Cerebellar nuclear complex (tissue), 1 donor: ENCODE measurements at places on chromosomes 4 and X.

DNA sequence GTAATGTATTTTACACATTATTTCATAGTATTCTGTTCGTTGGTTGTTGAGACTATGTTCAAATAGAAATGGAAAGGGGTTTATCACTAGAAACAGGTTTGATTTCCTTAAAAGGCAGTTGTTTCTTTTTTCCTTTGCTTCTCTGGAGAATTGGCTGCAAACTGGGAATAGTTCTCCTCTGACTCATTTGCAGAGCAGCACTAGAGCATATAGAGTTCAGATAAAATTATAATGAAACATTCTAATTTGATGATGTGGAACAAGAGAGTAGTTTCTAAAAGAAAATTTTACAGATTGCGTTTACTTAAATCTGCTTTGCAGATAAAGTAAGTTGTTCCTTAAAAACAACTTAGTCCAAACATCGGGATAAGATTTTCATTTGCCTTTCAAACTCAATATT, 29.7 kb downstream of the SYNPO2 start:
- no peak for DNase-seq

DNA sequence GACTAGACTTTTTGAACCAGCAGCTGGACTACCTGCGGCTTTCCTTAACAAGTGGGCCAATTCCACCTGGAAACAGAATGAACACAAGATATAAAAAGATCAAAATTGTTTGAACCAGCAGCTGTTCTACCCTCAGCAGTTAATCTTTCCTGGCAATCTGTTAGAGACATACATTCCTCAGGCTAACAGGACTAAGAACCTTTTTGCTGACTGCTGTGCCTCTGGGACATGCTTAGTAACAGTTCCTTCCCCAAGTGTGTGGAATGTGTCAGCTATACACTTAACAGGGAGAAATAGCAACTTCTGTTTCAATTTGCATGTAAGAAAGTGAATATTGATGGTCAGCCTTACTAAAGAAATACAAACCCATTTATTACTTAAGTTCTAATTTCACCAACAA, 554.4 kb downstream of the ARAP2 start:
- DNase-seq: no peak

DNA sequence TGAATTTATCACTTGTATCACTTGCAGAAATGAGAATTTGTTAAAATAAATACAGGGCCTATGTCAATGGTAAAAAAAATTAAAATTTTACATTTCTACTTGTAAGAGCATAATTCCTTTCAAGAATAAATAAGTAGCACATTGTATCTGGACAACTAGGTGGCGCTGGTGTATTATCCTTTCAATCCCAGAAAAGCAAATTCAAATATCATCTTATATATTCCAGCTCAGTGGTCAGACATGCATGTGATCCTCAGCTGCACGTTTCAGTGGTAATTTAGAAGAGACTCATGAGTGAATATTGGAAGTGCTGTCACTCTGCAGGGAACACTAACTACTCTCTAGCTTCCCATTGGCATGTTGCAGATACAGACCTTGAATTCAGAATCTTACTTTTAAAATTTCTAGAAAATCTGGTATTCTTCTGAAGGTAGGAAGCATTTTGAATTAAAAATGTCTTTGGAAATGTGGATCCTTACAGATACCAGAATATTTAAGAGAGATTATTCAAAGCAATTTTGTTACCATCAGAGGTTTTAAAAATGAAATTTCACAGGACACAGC, 1414.7 kb upstream of the TENM3 start:
- no peak for DNase-seq

GRCh38 chrX:151552743-151553142, 10.7 kb upstream of the PASD1 start:
- no peak for DNase-seq

- DNase-seq: no peak
These were observed 127.3 kb upstream of the AMOT start for GRCh38 chrX:112967903-112968302.

DNA sequence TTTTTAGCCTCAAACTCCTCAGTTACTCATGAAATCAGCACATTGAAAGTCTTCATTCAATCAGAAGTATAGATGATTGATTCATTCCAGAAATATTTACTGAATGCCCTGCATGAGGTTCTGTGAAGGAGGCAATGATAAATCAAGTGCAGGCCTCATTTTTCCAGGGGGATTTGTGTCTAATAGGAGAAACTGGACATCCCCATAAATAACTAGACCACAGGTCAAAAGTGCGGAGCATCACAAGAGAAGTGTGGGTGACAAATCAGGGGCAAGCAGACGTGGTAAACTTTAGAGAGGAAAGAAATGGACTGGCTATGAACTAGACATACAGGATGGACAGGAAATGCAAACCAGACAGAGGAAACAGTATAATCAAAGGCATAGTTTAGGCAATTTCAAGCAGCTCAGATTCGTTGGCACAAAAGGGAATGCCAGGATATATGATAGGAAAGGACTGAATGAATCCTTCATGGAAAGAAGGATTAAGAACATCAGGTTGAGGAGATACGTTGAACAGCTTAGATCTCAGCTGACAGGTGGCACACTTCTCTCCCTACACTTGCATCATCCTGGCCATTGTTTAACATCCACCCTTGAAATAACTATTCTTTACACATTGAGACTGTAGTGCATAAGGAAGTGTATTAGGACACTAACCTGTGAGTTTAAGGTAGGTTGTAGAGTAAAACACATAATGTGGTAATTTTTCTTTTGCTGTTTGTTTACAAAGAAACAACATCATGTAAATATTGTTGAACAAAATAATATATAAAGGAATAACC, 69.6 kb upstream of the RASGEF1B start:
- no peak for DNase-seq

DNA sequence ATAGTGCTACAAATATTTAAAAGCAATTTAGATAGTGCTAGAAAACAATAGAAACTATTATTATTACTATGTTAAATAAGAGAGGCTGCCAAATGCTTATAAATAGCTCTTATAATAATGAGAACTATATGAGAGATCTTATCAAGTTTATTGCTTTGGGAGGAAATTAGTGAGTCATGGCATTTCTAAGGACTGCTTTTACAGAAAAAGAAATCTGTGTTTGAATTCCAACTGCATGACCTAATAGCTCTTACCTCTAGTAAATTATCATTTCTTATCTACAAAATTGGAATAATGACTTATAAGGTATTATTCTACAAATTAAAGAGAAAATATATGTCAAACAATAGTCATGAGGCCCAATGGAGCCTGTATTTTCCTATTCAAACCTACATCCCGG, 177.2 kb downstream of the GABRG1 start:
- DNase-seq: no peak

GRCh38 chr4:184668511-184669114, 19.1 kb downstream of the PRIMPOL start:
- DNase-seq: no peak

- DNase-seq: no peak
These were observed 1.3 kb downstream of the TMEM165 start for GRCh38 chr4:55397126-55397436.

GRCh38 chrX:114363346-114363745, 220.5 kb upstream of the HTR2C start:
- DNase-seq: no peak

DNA sequence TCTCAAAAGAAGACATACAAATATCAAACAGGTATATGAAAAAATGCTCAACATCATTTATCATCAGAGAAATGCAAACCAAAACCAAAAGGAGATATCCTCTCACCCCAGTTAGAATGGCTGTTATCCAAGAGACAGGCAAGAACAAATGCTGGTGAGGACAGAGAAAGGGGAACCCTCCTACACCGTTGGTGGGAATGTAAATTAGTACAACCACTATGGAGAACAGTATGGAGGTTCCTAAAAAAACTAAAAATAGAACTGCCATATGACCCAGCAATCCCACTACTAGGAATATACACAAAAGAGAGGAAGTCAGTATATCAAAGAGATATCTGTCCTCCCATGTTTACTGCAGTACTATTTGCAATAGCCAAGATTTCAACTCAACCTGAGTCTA, 83.5 kb downstream of the CDS1 start:
- DNase-seq: no peak

DNA sequence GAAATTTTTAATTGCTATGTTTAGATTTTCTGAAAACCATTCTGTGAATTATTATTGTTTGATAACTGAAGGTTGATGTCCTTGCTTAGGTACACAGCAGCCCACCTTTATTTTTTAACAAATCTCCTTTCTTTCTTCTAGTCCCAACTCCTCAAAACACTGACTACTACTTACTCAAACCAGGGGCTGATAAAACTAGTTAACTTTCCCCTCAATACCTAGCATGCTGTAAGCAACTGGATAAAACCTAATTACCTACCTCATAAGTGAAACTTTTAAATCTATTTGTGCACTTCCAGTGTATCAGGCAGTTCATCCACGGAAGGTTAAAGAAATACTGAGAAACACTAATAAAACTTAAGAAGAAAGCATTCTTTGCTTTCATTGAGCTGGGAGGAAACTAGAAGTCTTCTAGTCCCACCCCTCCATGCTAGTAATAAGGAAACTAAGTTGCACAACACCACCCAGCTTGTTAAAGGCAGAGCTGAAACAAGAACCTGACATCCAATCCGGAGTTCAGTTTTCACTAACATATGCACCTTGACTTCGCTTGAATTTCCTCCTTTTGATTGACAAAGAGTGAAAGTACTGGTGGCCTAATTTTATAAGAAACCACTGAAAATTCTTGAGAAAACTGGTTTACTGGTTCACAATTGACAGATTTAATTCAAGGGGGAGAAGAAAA, 180.2 kb upstream of the TET2 start:
- DNase-seq: no peak

- no peak for DNase-seq
These were observed 74.0 kb downstream of the GALNT7 start for GRCh38 chr4:173242466-173243250.

- DNase-seq: no peak
These were observed 182.6 kb downstream of the GABRB1 start for GRCh38 chr4:47213971-47214370.

DNA sequence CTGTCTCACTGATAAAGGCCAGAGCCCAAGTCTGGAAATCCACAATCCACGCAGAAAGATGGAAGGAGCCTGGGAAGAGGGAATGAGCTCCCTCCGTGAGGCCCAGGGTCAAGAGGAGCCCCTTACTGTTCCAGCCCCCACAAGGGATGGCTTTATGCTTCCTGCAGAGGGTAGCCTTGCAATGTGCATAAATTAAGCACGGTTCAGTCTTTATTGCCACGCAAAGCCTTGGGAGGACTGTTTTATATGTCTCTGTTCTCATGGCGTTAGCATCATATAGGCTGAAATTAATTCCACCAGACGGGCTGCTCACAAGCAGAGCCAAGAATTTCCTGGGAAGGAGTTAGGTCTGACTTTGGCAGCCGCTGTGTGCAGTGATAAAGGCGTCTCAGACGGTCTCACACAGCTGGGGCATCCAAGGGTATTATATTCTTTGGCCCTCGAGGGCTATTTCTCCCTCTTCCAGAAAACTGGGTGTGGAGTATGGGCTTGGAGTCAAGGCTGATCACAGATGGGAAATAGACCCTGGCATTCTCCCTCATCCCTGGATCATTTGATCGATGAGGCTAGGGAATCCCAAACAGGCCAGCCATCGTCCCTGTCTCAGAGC, 38.5 kb downstream of the CYTL1 start:
- no peak for DNase-seq

- DNase-seq: no peak
These were observed 831.0 kb downstream of the C4orf33 start for GRCh38 chr4:129926936-129927335.

DNA sequence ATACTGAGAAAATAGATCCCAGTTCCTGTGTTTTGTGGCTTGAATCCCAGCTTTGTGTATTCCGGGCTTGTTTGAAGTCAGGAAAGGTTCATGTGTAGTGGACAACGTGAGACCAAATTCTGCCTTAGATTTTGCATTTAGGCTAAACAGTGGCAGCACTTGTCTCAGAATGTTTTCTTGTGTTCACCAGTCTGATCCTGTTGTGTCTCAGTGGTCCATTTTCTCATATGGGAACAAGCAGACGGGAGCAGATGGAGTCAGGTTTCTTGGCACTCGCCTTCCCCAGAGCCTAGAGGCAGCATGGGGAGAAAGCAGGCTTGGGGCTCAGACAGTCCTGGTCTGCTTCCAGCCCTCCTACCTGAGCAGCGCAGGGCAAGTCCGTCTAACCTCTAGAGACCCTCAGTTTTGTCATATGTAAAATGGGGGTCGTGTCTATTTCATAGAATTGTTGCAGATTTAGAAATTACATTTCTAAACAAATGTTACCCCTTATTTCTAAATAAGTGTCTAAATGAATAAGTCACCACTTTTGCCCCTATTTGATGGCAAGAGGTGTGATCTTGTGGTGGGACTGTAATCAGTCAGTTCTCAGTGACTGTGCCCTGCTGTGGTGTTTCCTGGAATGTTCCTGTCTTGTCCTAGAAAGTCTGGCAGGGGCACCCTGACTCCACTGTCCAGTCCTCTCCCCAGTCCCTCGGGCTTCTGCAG, 28.3 kb upstream of the MSANTD1 start:
- peak; percentile 44 for DNase-seq

- DNase-seq: no peak
These were observed 171.8 kb upstream of the PACRGL start for GRCh38 chr4:20528508-20528907.

DNA sequence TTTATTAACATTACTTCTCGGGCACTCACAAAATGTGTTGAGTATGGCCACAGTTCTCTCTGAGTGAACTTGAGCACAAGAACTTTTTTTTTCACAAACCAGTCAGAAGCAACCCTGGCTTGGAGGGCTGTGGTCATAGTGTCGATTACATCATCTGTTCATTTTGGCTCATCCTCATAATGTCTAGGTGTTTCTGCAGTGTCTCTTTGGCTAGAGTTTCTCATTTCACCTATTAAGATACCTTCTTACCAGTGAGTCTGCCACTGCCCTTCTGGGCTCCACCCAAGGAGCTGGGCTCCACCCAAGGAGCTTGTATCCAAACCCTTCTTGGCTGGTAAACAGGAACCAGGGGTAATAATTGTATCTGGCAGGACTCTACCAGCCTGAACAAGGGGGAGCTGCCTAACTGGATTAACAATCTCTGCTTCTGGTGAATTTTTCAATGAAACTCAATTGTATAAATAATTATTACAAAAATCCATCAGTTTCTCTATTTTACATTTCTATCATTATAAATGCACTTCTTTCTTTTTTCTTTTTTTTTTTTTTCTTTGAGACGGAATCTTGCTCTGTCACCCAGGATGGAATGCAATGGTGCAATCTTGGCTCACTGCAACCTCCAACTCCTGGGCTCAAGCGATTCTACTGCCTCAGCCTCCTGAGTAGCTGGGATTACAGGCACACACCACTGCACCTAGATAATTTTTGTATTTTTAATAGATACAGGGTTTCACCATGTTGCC, 667.7 kb upstream of the SLIT2 start:
- no peak for DNase-seq

- DNase-seq: no peak
These were observed 36.3 kb upstream of the RBPJ start for GRCh38 chr4:26284536-26284935.
